Stimulated activated CD8-positive, alpha-beta memory T cell treated with anti-CD3 and anti-CD28 coated beads, Interleukin-2, amount 100 ng/mL, for 1 hour (primary cell): ENCODE measurements at places on chromosomes 12 and 14.

GRCh38 chr14:62179367-62180018, 417.3 kb downstream of the SNAPC1 start:
- DNase-seq = no peak

DNA sequence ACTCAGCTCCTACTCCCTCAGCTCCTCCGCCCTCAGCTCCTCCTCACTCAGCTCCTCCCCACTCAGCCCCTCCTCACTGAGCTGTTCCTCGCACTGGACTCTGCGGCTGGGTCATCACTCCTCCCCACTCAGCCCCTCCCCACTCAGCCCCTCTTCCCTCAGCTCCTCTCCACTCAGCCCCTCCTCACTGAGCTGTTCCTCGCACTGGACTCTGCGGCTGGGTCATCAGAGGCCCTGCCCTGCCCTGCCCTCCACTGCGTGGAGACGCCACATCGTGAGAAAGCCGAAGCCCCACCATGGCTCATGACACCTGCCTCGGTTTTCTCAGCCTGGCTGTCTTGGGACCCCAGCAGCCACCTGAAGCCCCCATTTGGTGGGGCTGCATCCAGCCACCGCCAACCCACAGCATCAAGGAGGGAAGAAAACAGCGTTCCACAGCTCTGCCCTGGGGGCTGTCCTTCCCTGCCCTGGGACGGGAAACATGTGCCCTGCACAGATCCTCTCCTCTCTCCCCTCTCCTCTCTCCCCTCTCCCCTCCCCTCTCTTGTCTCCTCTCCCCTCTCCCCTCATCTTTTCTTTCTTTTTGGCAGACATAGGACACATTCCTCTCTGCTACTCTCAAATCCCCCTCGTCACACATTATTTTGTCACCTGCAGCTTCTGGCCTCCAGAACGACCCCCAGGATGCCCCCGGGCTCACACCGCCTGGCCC, 17.7 kb downstream of the NOC4L start:
- no peak for DNase-seq

DNA sequence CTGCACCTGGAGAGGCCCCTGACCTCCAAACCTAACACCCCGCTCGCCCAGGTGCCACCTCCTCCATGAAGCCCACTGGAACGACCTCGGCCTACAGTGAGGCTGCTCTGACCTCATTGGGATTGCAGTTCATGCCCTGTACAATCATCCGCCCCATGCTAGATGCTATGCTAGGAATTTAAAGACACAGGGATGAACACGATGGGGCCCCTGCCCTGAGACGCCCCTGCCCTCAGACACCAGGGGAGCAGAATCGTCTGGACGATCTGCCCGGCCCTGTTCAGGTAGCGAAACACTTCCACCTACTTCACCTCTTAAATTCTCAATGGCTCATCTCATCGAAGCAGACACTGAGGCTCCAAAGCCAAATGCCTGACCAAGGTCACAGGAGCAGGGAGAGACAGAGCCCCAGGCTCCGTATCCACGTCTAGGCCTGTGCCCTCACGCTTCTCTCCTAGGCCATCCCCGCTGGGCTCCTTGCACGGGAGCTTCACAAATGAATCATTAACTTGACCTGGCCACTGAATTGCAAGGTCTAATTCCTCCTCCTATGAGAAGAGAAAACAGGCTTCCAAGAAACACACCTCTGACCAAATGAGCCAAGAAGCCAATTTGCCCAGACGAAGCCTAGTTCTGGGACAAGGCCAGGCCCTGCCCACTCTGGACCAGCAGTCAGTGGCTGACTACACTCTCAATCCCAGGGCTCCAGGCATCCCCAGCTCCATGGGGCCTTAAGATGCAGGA, 35.2 kb downstream of the SCARB1 start:
- no peak for DNase-seq

- DNase-seq = no peak
Measured at GRCh38 chr12:41407232-41407799, 219.2 kb downstream of the PDZRN4 start.

GRCh38 chr14:68655911-68656316, 137.0 kb downstream of the ZFP36L1 start:
- no peak for DNase-seq

DNA sequence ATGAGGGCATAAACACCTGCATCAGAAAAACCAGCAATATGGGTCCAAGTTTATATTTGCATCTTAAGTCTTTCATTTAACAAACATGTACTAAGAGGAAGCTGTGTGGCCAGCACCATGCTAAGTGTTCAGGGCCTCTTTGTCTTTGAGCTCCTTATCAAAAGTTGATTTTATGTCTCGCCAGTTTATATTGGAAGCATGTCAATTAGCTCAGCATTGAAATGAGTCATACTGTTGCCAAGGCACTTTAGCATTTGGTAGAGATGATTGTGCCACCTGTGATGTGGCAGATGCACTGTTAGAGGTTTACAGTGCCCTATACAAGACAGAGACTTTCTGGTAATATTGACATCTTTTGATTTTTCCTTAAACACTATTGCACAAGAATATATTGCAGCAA, 68.5 kb downstream of the BHLHE41 start:
- no peak for DNase-seq

GRCh38 chr14:39430762-39431415, 1.3 kb downstream of the FBXO33 start:
- DNase-seq = no peak

DNA sequence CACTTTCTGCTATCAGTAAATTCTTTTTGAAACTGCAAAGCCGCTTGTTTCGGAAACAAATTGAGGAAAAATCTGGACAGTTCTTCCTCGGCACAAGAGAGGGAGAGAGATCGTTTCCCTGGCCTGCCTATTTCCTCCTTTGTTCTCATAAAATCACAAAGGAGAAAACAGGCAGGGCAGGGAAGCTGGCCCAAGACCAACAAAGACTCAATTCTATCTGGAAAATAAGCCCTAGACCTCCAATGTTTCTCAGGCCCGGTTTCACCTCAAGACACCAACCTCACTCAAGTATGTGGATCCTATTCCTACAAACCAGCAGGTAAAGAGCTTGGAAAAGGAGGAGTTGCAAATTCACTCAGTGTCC, 19.5 kb downstream of the DICER1 start:
- DNase-seq = no peak

DNA sequence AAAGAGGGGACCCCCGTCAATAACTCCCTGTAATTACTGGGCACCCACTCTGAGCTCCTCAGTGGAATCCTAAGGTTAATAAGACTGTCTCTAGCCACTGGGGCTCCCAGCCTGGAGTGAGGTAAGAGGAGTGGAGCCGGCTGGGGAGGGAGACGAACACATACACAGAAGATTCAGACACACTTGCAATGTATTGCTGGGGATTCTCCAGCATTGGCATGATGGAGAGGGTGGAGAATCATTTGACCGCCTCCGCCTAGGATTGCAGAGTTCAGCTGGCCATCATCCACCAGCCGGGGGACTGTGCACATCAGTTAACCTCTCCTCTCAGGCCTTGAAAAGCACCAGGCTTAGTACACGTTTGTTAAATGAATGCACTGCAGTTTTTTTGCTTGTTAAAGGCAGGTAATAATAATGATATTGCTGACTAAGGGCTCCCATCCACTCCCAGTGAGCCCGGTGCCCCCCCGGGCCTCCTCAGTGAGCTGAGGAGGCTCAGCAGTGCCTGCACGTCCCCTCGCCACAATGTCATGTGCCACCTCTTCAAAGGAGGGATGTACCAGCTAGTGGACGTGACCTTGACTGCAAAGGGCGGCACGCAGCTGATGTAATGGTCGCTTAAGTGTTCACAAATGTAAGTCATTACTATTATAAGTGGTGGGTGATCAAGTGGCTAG, 20.3 kb upstream of the FAIM2 start:
- DNase-seq = no peak

DNA sequence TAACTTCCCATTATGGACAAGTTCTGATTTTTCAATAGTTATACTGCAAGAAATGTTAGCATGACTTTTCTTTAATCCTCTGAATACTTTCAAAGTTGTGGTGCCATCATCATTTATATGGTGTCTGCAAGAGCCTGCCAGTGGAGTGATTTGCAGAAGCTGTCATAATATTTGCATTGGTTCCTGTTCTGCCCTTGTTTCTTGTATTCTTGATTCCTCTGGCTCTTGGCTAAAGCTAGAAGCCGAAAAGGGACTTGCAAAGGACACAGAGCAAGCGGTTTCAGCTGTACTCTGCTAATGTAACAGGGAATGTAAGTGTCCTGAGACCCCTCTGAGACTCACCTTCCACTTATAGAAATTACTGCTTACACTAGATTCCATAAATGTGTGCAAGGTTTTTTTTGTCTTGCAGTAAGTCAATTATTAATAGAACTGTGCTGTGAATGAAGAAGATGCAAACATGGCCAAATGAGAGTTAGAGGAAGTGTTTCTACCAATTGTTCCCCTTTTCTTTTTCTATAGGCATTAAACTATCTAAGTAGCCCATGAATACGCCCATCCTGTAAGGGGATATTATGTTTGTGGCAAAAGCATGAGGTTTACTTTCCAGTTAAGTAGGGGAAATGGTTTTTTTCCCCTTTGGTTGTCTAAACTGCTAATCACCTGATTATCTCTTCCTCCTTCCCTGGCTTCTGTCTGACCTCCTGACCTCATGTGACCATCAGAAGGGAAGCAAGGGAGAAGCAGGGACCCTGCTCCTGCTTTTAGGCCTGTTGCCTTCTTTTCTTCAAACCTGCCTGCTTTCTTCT, 5.3 kb downstream of the DYRK4 start:
- no peak for DNase-seq

GRCh38 chr12:48998497-48999353, 450 bp downstream of the DDN start:
- DNase-seq = no peak

DNA sequence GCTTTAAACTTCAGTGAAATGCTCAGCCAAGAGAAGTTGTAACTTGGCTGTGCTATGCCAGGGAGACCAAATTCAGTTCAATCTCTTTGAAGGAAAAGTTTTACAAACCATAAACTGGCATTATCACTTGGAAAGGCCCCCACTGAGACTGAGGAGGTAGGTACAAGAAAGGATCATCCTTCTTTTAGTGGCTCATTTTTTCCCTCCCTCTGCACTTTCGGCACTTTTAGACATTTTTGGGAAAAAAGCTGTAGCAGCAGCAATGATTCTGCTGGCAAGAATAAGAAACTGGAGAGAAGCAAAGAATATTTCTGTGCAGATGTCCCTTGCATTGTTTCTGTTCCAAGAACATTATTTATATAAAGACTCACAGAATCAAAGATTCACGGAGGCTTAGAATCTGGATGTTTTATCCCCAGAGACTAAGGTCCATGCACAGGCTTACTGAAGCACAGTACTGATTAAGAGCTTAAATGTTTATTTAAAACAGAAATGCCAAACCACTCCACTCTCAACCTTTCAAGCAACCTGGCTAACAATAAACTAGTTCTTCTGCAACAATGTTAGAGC, 12.3 kb downstream of the ZC2HC1C start:
- no peak for DNase-seq
